ENCODE measurements at places on chromosomes 12 and 14.
A peak's percentile ranks its signal among the peaks of the same experiment; 100 is the strongest.

- DNase-seq, result peak; percentile 75
These were observed 9.3 kb downstream of the CCDC196 start for GRCh38 chr14:66495218-66496098.

GRCh38 chr12:112146123-112146522 lies 20.8 kb downstream of the TRAFD1 start:
- DNase-seq, result no peak

DNA sequence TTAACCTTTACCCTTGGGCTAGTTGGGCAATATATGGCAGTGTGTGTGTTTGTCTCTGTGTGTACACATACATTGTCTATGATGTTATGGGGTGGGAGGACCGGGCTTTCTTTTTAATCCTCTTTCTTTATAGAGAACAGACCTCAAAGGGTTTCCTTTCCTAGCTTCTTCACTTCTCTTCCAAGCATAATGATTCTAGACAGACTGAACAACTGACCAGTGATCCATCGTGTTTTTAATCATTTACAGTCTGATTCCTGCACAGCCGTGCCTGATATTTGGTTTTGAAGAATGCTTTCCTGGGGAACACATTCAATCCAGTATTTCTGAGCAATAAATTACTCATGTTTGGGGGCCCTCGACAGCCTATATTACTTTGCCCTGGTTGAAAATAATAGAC lies 481.1 kb upstream of the DCN start:
- DNase-seq, result no peak

DNA sequence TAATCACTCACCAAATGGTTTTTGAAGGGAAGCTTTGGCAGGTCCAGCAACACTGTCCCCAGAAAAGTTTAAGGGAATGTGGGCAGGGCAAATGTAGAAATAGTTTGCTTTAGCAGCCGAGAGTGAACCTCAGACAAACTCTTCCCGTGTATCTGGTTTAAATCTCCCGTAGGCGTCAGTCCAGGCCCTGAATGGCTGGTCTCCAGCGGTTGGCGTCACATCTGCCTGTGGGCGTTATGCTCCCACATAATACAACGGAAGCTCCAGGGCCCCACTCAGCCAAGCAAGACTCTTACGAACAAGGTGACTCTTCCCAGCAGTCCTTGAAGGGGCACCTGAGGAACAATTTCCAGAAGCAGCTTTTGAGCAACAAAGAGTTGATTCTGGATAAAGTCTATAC lies 942 bp downstream of the ZC2HC1C start:
- no peak for DNase-seq

Measured in natural killer cell (primary cell).